WTC11 (cell line): ENCODE measurements at places on chromosomes 6 and 20.

GRCh38 chr6:11346516-11346915 lies 114.0 kb upstream of the NEDD9 start:
- H3K4me1 ChIP-seq = no peaks in the 10 kb centered on the region
- no peaks in the 10 kb centered on the region for H3K27me3 ChIP-seq
- H3K27ac ChIP-seq = no peak overlapping the region
- DNase-seq = no peak

- H3K27me3 ChIP-seq = no peaks in the 10 kb centered on the region; the same call in 1 of the 2 replicates
- DNase-seq = no peak
- no peak overlapping the region for H3K4me3 ChIP-seq
- H3K4me1 ChIP-seq = no peaks in the 10 kb centered on the region
- H3K27ac ChIP-seq = no peak overlapping the region
These were observed 129.9 kb downstream of the EYA2 start for GRCh38 chr20:47024461-47024937.

DNA sequence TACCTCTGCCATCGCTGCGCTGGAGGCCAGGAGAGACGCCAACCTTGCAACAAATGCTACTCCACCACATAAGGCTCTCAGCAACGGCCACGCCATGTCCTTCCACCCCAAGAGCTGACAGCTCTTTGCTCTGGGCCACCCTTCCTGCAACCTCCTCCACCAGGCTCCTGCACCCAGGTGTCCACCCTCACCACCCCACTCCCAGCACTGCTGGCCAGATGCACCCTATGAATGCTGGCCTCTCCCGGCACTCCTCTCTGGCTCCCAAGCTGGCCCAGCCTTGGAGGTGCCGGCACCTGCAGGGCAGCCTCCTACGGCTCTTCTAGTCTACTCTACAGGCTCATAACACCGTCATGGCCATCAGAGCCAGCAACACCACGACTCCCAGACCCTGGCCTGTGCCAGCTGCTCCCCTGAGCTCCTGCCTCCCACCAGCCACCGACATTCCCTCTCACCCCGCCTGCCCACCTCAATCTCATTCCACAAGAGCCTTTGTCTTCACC lies 11.2 kb downstream of the TAF4 start:
- DNase-seq = no peak
- H3K27me3 ChIP-seq = no peaks in the 10 kb centered on the region
- H3K36me3 ChIP-seq = peaks cover 23% of the 10 kb centered on the region
- H3K4me1 ChIP-seq = peaks cover 28% of the 10 kb centered on the region

- no peak overlapping the region for H3K27ac ChIP-seq
- H3K36me3 ChIP-seq = no peaks in the 10 kb centered on the region
- no peak for DNase-seq
- H3K4me3 ChIP-seq = no peak overlapping the region
- H3K4me1 ChIP-seq = 0 out of 2 replicates have a peak, but pooled peaks cover 3% of the 10 kb centered on the region
These were observed 82.1 kb downstream of the PLEKHG1 start for GRCh38 chr6:150681578-150682395.

- H3K27ac ChIP-seq = peak overlapping the region; percentile 41; the same call in 1 of the 2 replicates
- no peaks in the 10 kb centered on the region for H3K27me3 ChIP-seq
- peaks cover 80% of the 10 kb centered on the region for H3K36me3 ChIP-seq
- H3K4me3 ChIP-seq = no peak overlapping the region
- H3K4me1 ChIP-seq = peaks cover 21% of the 10 kb centered on the region
- DNase-seq = no peak
These were observed 18.8 kb downstream of the ZNF217 start for GRCh38 chr20:53574819-53575218.

- DNase-seq = no peak
- no peak overlapping the region for H3K27ac ChIP-seq
- H3K4me1 ChIP-seq = 0 out of 2 replicates have a peak, but pooled peaks cover 3% of the 10 kb centered on the region
These were observed 241.7 kb upstream of the CEP162 start for GRCh38 chr6:84469144-84469543.
